Activated CD8-positive, alpha-beta memory T cell treated with anti-CD3 and anti-CD28 coated beads, Interleukin-2, amount 50 U/mL, for 4 hours (primary cell): ENCODE measurements at places on chromosomes 4 and X.

DNA sequence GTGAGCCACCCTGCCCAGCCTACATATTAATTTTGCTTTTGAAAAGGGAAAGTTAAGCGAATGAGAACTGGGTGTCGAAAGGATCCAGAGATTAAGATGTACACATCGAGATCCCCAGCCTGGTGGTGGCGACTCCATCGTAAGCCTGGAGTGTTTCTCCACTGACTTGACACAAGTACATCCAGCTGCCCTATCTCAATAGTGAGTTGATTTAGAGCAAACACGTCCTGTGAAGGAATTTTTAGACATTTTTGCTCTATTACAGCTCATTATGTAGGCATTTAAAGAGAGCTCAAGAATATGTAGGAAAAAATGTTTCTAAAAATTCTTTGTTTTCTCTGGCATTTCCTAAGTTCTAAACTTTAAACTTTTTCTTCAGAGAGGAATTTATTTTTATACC, 11.7 kb upstream of the CLDN34 start:
- no peak for DNase-seq

- no peak for DNase-seq
These were observed 119.1 kb downstream of the MBNL3 start for GRCh38 chrX:132369617-132370326.

- DNase-seq, result no peak
These were observed 332.5 kb upstream of the FAM241A start for GRCh38 chr4:111812760-111813159.

GRCh38 chrX:7420717-7421116, 272.8 kb upstream of the PUDP start:
- no peak for DNase-seq
